CD4-positive, alpha-beta T cell treated with Interleukin-15 for 4 hours (primary cell): ENCODE measurements at places on chromosomes 5 and 9.
A peak's percentile ranks its signal among the peaks of the same experiment; 100 is the strongest.

- no peak for DNase-seq
Measured at GRCh38 chr9:38250279-38251035, 142.0 kb upstream of the ALDH1B1 start.

DNA sequence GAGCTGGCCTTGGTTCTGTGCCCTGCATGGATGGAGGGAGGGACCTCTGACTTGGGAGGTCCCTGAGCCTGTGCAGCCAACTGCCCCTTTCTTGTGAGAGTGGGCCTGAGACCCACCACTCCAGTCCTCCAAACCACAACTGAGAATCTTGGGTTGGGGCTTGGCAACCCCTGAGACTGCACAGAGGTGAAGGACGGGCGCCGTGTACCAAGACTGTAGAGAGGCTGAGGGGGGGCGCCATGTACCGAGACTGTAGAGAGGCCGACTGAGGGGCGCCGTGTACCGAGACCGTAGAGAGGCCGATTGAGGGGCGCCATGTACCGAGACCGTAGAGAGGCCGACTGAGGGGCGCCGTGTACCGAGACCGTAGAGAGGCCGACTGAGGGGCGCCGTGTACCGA, 59.3 kb upstream of the CACNA1B start:
- no peak for DNase-seq

GRCh38 chr5:91937121-91937520, 554.0 kb upstream of the ARRDC3 start:
- no peak for DNase-seq

- DNase-seq: no peak
Measured at GRCh38 chr5:34891981-34892380, 23.3 kb downstream of the RAD1 start.

GRCh38 chr5:148020257-148020988, 43.4 kb upstream of the SPINK5 start:
- DNase-seq: no peak

GRCh38 chr5:154811239-154811638, 39.2 kb downstream of the FAXDC2 start:
- DNase-seq: no peak

GRCh38 chr9:36030871-36031270, 5.8 kb upstream of the RECK start:
- DNase-seq: no peak

DNA sequence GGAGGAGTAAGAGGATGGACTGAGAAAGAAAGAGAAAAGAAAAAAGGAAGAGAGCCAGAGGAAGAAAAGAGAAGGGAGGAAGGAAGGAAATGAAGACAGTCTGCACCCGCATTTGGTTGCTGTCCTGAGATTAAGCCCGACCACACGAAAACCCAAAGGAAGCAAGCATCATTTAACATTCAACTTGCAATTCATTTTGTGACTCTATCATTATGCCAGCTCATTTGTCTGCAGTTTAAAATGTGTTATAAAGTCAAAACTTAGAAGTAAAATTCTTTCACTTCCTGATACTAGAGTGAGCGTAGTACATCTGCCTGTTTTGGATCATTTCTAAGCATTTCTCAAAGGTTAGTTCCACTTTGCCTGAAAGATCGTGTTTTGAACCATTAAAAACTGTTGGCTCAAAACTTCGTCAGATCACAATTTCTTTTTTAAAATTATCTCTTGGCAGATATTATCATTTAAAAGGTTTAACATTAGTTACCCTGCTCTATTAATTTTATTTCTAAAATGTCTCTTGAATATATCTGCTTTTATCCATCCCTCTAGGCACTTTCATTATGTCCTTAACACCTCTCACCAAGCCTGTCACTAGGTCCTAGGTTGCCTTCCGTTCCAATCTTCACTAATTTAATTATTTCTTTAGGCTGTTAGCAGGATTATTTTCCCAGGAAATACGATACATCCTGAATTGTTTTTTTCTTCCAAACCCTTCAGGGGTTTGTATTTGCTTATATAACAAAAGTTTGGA, 240.9 kb downstream of the TLE4 start:
- DNase-seq: no peak

- DNase-seq: peak; percentile 72
Measured at GRCh38 chr5:96336351-96336985, 96.6 kb downstream of the PCSK1 start.

DNA sequence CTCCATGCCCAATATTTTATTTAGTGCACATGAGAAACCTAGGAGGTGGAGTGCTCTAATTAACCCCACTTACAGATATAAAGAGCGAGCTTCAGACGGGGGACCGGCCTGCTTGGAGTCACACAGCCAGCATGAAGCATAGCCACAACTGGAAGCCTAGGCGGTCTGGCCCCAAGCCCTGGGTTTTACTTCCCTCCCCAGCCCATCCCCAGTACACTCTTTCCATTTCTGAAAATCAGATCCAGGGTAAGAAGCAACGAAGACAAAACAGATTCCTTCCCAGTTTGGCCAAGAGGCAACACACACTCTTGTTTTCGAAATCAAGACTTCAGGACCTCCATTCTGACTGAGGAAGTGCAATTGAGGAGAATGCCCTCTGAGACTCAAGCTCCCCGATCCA, 27.1 kb downstream of the KCNMB1 start:
- DNase-seq: no peak

DNA sequence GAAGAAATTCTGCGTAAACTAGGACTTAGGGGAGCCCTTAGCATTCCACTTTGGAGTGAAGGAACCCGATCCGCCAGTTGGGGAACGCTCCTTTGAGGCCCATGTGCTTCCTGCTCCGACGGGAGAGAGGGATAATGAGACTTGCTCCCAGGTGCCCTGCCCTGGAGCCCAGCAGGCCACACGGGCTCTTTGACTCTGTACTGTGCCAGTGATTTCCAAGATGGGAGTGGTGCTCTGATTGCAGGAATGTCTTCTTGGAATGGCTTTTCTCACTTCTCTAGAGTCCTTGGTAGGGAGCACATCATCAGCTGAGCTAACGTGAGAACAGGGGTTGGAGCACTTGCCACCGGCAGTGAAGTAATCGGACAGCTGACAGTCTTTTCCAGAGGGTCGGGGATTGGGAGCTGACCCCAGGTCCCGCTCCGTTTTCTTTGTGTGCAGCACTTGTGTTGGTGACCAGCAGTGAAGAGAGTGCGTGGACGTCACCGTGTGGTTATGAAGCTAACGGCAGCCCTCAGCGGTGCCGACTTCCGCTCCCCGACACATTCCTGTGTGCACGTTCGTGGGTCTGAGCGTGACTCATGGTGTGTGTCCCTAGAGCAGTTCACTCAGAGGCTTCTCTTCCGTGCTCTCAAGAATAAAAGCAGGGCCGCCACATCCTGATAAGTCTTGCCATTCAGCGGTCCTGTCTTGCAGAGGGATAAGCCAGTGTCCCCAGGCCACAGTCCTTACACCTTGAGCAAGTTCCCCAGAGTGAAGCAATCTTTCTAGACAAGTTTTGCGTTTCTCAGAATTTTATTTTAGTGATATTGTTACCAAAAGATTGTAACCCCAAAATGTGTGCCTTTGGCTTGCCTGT, 25.6 kb downstream of the ABL1 start:
- DNase-seq: no peak

- no peak for DNase-seq
Measured at GRCh38 chr5:64838376-64838775, 69.6 kb downstream of the CWC27 start.

DNA sequence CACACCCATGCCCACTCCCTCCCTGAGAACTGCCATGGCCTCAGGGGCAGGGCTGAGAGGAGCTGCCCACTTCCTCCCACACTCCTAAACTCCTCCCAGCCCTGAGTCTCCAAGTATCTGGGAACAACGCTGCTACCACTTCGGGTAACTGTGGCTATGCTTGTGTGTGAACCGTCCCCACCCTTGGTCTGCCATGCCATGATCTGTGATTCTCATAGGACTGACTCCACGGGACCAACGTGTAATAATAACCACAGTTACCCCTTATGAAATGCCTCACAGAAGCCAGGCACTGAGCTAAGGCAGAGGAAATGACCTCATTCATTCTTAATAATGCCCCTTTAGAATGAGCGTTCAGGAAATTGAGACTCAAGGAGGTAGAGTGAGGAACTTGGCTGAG, 103.9 kb upstream of the SMIM23 start:
- DNase-seq: no peak

GRCh38 chr9:123776708-123777537, 153.0 kb downstream of the DENND1A start:
- DNase-seq: no peak

DNA sequence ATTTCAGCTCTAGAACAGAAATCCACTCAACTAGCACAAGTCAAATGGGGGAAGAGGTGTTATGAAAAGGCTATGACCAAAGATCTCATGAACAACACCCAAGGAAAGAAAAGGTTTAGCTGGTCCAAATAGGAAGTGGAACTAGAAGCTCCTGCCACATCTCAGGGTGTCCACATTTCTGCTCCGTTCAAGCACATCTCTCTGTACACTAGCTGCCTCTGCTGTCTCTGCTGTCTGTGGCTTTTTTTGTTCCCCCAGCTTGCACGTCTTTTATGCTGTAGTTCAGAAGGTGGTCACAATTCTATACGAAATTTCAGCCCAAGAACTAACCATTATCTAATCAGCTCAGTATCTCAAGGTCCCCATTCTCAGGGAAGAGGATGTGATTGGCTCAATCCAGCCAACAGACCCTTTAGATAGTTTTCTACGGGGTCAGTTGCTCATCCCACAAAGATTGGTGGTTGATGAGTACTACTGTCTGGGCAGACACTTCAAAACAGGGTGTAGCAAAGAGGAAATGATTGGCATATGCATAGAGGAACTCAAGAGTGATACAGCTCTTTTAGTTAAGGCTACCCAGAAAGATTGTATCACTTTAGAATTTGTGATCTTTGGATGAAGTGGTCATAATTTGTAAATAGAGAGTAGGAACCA, 44.0 kb downstream of the FANCC start:
- no peak for DNase-seq

GRCh38 chr9:89543621-89544278, 45.8 kb upstream of the SEMA4D start:
- DNase-seq: no peak

DNA sequence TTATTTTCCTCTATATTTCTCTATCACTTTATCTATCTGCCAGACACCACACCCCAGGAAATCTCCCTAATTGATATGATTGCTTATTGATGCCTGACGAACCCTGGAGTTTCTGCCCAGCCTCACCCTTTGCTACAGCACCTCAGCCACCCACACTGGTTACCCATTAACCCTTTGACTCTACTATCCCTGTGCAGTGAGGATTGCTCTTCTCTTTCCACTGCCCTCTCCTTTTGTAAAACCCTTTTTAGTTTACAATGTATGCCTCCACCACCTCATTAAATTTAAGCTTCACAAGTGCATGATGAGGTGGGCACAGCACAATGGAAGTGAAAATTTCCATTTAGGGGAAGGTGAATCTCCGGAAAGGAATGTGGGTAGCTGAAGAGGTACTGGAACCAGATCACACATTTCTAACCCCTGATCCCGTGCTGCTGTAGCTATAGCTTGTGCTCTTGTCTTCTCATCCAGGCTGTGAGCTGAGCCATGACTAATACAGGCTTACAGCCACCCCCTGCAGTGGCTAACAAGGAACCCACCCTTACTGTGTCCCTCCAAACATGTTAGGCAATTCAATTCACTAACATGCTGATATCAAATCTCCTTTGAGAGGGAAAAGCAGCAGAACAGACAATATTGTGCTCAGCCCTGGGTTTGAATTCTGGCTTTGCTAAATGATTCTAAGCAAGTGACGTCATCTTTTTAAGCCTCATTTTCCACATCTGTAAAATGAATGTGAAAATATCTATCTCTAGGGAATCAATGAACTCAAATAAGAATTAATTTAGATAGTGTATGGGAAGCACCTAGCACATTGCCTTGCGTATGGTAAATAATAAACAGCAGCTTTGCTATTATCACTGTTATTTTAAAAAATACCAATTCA, 186.9 kb upstream of the TRIM32 start:
- DNase-seq: no peak

DNA sequence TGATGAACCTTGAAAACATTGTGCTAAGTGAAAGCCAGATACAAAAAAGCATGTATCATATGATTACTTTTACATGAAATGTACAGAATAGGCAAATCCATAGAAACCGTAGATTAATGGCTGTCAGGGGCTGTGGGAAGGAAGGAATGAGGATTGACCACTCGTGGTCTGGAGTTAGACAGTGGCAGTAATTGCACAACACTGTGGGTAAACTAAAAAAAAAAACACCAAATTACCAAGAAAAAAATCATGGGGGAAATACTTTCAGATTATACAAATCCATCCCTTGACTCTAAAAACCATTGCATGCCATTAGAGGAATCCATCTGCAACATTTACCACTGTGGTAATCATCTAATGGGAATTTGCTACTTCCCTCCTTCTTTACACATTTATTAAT, 140.0 kb downstream of the SIL1 start:
- no peak for DNase-seq

DNA sequence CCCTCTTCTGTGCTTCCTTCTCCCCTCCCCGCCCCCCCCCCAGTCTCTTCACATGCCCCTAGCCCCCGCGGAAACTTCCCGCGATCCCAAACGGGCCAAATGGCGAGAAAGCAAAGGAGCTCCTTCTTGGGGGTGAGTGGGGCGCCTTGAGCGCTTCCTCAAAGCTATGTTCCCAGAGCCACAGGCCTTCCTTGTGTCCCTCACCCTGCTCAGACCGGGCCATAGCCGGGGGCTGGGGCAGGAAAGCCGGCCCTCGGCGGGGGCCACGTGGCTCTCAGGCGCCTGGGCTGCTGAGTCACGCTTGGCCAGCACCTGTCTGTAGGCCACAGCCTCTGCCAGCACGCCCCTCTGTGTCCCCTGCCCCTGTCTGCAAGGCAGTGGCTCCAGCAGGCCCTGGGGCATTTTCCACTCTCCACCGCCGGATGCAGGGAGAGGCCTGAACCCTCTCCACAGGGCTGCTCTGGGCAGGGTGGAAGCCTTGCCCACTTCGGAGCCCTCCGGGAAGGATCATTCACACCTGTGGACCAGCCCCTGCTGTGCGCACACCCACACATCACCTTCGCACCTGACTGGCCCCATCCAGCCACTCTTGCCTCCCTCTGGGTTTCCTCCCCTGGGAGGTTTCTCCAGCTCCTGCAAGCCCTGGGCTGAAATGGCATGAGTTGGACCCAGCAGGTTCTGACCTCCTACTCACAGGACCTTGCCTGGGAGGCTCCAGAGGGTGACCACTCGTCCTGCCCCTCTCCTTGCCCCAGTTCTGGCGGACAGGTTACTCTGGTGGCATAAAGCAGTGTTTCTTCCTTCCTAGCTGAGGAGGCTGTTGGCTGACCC, 1.2 kb upstream of the SQSTM1 start:
- DNase-seq: peak; percentile 31

- no peak for DNase-seq
Measured at GRCh38 chr9:131406563-131407436, 12.9 kb downstream of the PRRC2B start.

- DNase-seq: no peak
Measured at GRCh38 chr5:152271420-152271819, 133.7 kb downstream of the NMUR2 start.
